Gastroesophageal sphincter (tissue), 4 donors: ENCODE measurements at places on chromosomes 6 and 20. TPM values are rescaled to one million over a fixed set of nuclear protein-coding genes. Genes with fewer than 3 reads are reported as not detected.
A peak's percentile ranks its signal among the peaks of the same experiment; 100 is the strongest.

Gene LCA5
- total RNA-seq, result 6.8 TPM

Gene MLN
- total RNA-seq, result not detected

Gene SLC17A1
- not detected for total RNA-seq

Gene SPTLC3
- total RNA-seq, result 6.3 TPM

Gene UBD
- total RNA-seq, result not detected

Gene FAM83B
- total RNA-seq, result 4.1 TPM

Gene ADAM33
- total RNA-seq, result 15.9 TPM

Gene OPN5
- not detected for total RNA-seq

Gene CDH4
- 0.42 TPM for total RNA-seq

Gene COL12A1
- 146 TPM for total RNA-seq

- H3K4me1 ChIP-seq, result no peaks in the 10 kb centered on the region
- no peak for ATAC-seq
- H3K27me3 ChIP-seq, result peaks cover 20% of the 10 kb centered on the region
- no peak overlapping the region for H3K4me3 ChIP-seq
These were observed 370.4 kb downstream of the PREX1 start for GRCh38 chr20:48457193-48458002.

- H3K36me3 ChIP-seq, result no peaks in the 10 kb centered on the region
- peaks cover 36% of the 10 kb centered on the region for H3K4me1 ChIP-seq
- no peak overlapping the region for H3K27ac ChIP-seq
- H3K27me3 ChIP-seq, result no peaks in the 10 kb centered on the region
These were observed 129.7 kb downstream of the SNX5 start for GRCh38 chr20:17838921-17839320.

DNA sequence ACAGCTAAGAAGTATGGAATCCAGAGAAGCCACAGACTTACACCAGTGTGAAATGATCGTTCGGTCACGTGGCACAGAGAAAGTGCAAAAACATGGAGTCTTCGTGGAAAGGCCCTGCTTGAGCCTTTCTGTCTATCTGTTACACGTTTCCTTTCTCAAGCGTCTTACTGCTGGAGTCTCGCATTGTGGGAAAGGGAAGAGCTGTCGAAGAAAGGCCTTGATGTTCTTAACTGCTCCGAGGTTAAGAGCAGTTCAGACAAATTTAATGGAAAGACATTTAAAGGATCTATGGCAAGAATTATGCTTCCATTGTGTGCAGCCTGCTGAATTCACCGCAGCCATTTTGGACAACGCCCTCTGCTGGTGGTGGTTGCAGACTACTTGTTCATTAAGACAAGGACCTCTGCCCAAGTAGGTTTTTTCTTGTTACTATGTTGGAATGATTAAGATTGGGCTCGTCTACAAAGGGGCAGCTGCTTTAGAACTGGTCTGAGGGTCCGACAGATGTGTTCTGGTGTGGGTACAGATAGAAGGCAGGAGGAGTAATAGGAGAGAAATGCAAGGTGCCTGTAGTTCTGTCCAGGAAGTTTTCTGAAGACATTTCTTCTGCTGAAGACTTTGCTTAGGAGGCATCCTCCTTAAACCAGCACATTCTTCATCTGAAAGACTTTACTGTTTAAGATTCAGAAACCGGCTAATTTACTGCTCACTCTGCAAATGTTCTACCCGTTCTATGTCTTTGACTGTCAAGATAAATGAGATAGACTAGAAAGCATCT lies 24.7 kb upstream of the CCN6 start:
- no peak overlapping the region for H3K27ac ChIP-seq

- H3K4me3 ChIP-seq, result no peak overlapping the region
- peaks cover 21% of the 10 kb centered on the region for H3K4me1 ChIP-seq
- no peak for ATAC-seq
- no peaks in the 10 kb centered on the region for H3K36me3 ChIP-seq
These were observed 115.7 kb downstream of the PRIM2 start for GRCh38 chr6:57432919-57433684.

DNA sequence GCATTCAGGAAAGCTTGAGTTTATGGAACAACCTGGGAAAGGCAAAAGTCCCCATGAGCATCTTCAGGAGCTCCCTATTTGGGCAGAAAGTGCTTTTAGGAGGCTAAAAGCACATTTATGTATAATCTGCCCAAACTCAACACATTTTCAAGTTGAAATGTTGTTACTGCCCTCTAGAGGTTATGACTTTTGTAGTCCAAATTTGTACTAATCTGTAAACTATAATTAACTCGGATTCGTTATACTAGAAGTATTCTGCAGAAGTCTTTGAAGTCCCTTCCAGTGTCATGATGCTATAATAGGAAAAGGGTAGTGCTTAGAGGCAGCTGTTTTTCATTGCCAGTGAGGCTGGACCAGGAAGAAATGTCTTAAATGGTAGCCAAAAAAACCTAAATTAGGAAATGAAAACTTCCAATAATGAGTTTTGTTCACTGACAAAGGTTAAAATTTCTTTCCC lies 44.8 kb upstream of the EMILIN3 start:
- ATAC-seq, result peak; percentile 39
- H3K27me3 ChIP-seq, result no peaks in the 10 kb centered on the region
- no peaks in the 10 kb centered on the region for H3K36me3 ChIP-seq
- no peaks in the 10 kb centered on the region for H3K4me1 ChIP-seq
- H3K4me3 ChIP-seq, result no peak overlapping the region
- peak overlapping the region; percentile 49 for H3K27ac ChIP-seq

DNA sequence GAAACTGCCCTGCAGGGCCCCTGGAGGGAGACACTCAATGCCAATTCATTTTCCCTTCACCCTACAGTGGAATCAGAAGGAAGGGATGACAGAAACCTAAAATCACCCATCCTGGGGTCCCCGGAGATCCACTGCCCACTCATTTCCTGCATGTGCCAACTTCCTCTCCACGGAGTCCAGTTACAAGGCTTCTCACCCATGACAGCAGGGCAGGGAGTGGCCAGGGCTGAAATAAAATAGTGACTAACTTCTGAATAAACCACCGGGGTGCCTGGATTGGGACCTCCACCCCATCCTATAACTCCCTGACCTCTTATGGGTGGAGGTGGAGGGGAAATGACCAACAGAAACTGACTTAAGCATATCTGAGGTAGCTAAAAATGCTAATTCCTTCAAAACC lies 362.3 kb downstream of the MAFB start:
- no peak overlapping the region for H3K4me3 ChIP-seq
- H3K27me3 ChIP-seq, result no peaks in the 10 kb centered on the region
- H3K4me1 ChIP-seq, result no peaks in the 10 kb centered on the region
- H3K27ac ChIP-seq, result no peak overlapping the region
- no peak for ATAC-seq

- no peak for ATAC-seq
- no peak overlapping the region for H3K4me3 ChIP-seq
- H3K4me1 ChIP-seq, result peaks cover 4% of the 10 kb centered on the region
- no peaks in the 10 kb centered on the region for H3K36me3 ChIP-seq
- peak overlapping the region; percentile 57 for H3K27ac ChIP-seq
- no peaks in the 10 kb centered on the region for H3K27me3 ChIP-seq
These were observed 6.5 kb downstream of the RPS6KA2 start for GRCh38 chr6:166620478-166621113.

- no peak for ATAC-seq
- no peaks in the 10 kb centered on the region for H3K27me3 ChIP-seq
- peaks cover under 1% of the 10 kb centered on the region for H3K36me3 ChIP-seq
- H3K4me3 ChIP-seq, result no peak overlapping the region
- peak overlapping the region; percentile 19 for H3K27ac ChIP-seq
- no peaks in the 10 kb centered on the region for H3K4me1 ChIP-seq
These were observed 106.5 kb upstream of the TIAM2 start for GRCh38 chr6:154888421-154889295.

- H3K27me3 ChIP-seq, result no peaks in the 10 kb centered on the region
- H3K36me3 ChIP-seq, result no peaks in the 10 kb centered on the region
These were observed 83.4 kb upstream of the NNAT start for GRCh38 chr20:37437676-37438075.

GRCh38 chr20:1955217-1955616 lies 38.6 kb downstream of the PDYN start:
- H3K36me3 ChIP-seq, result no peaks in the 10 kb centered on the region
- no peak for ATAC-seq
- H3K4me3 ChIP-seq, result no peak overlapping the region
- no peak overlapping the region for H3K27ac ChIP-seq

GRCh38 chr20:32585011-32585585 lies at the start of gene NOL4L:
TSS of gene NOL4L (minus strand) at chr20:32585333. CDS start at chr20:32584890, 443 bp downstream.
- peak; percentile 57 for ATAC-seq
- H3K27ac ChIP-seq, result peak within 1 kb of the TSS; percentile 62
- H3K27me3 ChIP-seq, result peaks cover 28% of the 10 kb centered on the region
- H3K4me3 ChIP-seq, result peak within 1 kb of the TSS; percentile 72

- H3K4me3 ChIP-seq, result no peak overlapping the region
- no peak for ATAC-seq
- H3K27ac ChIP-seq, result no peak overlapping the region
- peaks cover 53% of the 10 kb centered on the region for H3K4me1 ChIP-seq
- H3K27me3 ChIP-seq, result no peaks in the 10 kb centered on the region
- no peaks in the 10 kb centered on the region for H3K36me3 ChIP-seq
These were observed 12.8 kb upstream of the ZNF831 start for GRCh38 chr20:59150821-59151251.

DNA sequence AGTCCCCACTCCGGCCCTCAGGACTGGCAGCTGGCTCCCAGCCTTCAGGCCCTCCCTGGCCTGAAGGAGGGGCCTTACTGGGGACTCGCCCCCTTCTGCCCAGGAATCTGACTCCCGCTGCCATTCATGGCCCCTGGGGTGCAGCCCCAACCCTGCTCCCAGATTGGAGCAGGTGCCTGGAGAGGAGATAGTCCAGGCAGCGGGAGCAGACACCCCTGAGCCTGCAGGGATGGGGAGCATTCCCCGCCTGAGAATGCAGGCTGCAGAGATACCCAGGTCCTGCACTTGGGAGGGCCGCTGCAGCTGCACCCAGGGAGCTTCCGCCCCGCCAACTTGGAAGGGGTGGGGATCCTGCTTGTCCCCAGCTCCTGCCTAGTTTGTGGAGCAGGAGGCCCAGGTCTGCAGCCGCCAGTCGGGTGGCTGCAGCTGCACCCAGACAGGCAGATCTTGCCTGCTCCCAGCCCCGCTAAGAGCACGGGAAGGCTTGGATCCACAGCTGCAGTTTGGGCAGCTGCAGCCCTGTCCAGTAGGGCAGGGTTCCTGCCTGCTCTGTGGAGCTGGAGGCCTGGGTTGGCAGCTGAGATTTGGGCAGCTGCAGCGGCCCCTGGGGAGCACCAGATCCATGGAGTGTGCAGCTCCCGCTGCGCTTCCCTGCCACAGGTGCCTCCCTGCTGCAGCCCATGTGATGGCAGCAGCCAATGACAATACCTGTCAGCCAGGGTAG lies 5.2 kb downstream of the GTSF1L start:
- no peak for ATAC-seq
- no peaks in the 10 kb centered on the region for H3K36me3 ChIP-seq
- H3K27ac ChIP-seq, result no peak overlapping the region
- no peaks in the 10 kb centered on the region for H3K27me3 ChIP-seq
- H3K4me1 ChIP-seq, result no peaks in the 10 kb centered on the region
- no peak overlapping the region for H3K4me3 ChIP-seq

GRCh38 chr6:75935473-75935793 lies 137.0 kb downstream of the IMPG1 start:
- H3K4me3 ChIP-seq, result peak overlapping the region; percentile 42
- H3K36me3 ChIP-seq, result no peaks in the 10 kb centered on the region
- H3K4me1 ChIP-seq, result peaks cover 11% of the 10 kb centered on the region
- ATAC-seq, result no peak
- no peak overlapping the region for H3K27ac ChIP-seq

- H3K36me3 ChIP-seq, result no peaks in the 10 kb centered on the region
- H3K27me3 ChIP-seq, result no peaks in the 10 kb centered on the region
- no peak for ATAC-seq
- no peak overlapping the region for H3K27ac ChIP-seq
- H3K4me3 ChIP-seq, result no peak overlapping the region
These were observed 28.7 kb upstream of the ARID1B start for GRCh38 chr6:156748504-156748903.

DNA sequence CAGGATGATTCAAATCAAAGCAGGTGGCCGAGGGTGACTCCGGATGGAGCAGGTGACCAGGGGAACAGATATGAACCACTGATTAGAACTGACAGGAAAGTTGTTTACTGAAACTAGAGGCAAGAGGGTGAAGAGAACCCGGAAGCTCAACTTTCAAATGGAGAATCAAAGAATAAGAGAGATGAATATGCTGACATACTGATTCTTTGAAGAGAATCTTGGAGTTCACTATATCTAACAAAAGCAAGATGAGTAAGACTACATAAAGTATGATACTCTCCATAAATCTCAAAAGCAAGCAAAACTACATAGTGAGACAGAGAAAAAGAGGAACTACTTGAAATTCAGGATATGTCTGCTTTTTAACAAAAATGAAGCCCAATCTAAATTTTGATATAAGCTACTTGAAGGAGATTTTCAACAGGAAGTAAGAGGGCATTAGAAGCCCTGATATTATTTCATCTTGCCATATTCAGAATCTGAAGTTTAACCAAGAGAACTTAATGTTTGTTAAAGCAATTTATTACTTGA lies 4.0 kb upstream of the UBD start:
- no peaks in the 10 kb centered on the region for H3K4me1 ChIP-seq
- H3K27ac ChIP-seq, result no peak overlapping the region
- H3K27me3 ChIP-seq, result peaks cover 34% of the 10 kb centered on the region
- no peaks in the 10 kb centered on the region for H3K36me3 ChIP-seq

- no peaks in the 10 kb centered on the region for H3K27me3 ChIP-seq
- H3K4me3 ChIP-seq, result no peak overlapping the region
- no peaks in the 10 kb centered on the region for H3K4me1 ChIP-seq
- H3K27ac ChIP-seq, result no peak overlapping the region
- no peaks in the 10 kb centered on the region for H3K36me3 ChIP-seq
- ATAC-seq, result no peak
These were observed 57.9 kb downstream of the SNAI1 start for GRCh38 chr20:50040432-50041245.

DNA sequence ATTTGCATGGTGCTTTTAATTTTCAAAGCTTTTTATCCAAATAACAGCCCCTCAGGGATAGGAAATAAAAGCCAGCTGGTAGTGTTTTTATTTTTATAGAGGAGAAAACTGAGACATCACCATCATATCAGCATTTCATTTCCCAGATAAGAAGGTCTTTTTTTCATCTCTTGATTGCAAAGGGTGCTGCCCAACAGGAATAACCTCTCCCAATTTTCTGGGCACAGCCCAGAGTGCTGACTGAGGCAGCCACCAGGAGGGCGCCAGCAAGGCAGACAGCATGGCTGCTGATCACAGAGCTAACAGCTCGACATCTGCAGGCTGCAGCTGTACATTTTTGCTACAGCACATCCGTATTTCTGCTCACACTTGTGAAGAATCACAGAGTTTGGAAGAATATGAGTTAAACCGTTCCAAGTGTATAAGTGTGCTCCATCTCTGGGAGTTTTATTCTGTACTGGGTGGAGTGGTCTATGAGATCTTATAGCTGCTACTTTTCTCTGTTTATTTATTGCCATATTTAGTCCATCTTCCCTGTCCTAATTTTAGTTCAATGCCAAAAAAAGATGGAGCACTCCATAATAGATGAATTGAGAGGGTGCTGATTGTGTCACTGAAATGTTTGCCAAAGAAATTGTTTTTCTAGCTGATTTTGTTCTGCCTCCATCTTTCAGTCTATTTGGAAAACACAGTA lies 85.5 kb upstream of the C20orf144 start:
- no peak for ATAC-seq
- H3K4me1 ChIP-seq, result peaks cover 42% of the 10 kb centered on the region
- no peak overlapping the region for H3K4me3 ChIP-seq
- peak overlapping the region; percentile 14 for H3K27ac ChIP-seq
- H3K27me3 ChIP-seq, result no peaks in the 10 kb centered on the region

- no peaks in the 10 kb centered on the region for H3K27me3 ChIP-seq
- H3K4me1 ChIP-seq, result no peaks in the 10 kb centered on the region
- no peak for ATAC-seq
- no peak overlapping the region for H3K27ac ChIP-seq
- H3K4me3 ChIP-seq, result no peak overlapping the region
These were observed 294.8 kb upstream of the STXBP5 start for GRCh38 chr6:146909376-146909775.
